ENCODE measurements at places on chromosomes 5 and 9.

- no peak for DNase-seq
These were observed 134.4 kb upstream of the EFNA5 start for GRCh38 chr5:107805166-107805565.

GRCh38 chr5:177550122-177550521, 4.2 kb downstream of the FAM193B start:
- DNase-seq = no peak

- no peak for DNase-seq
These were observed 826.8 kb downstream of the EFNA5 start for GRCh38 chr5:106843812-106844416.

GRCh38 chr5:124203303-124203702, 543.1 kb downstream of the ZNF608 start:
- no peak for DNase-seq

DNA sequence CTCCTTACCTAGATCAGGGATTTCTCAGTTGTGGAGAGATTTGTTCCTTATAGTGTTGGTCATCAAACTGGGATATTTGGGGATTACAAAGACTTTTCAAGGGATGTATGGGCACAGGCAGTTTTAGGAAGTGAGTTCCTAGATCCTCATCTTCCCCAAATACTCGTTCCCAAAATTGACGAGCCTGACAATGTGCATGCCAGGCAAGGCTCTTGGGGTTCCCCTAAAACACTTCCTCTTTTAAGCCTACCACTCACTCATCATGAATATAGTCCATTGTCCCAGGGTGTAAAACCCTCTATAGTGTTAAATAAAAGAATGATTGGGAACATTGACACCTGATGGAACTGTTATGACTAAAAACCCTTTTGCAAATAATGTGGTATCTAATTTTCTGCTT, 26.4 kb downstream of the PDCD1LG2 start:
- DNase-seq = peak; percentile 43

- DNase-seq = no peak
These were observed 339.5 kb upstream of the ZNF608 start for GRCh38 chr5:125085797-125086505.

DNA sequence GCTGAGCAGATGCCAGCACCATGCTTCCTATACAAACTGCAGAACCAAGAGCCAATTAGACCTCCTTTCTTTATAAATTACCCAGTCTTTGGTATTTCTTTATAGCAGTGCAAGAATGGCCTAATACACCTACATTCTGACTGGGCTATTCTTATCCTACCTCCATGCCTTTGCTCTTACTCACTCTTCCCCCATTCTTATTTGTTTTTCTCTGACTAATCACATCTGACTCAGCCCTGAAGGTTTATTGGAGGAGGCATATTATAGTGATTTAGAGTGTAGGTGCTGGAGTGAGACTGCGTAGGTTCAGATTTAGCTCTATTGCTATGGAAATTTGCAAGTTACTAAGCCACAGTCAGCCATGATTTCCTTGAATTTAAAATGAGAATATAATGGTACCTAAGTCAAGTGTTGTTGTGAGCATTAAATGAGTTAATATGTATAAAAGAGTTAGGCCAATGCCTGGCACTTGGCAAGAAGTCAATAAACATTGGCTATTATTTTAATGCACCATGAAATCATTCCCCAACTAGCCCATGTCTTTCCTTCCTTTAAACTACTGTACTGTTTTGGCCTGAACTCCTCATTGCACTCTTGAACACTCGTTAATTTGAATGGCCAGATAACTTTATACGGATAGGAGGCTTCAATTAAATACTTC, 531.2 kb upstream of the ZNF608 start:
- DNase-seq = no peak

DNA sequence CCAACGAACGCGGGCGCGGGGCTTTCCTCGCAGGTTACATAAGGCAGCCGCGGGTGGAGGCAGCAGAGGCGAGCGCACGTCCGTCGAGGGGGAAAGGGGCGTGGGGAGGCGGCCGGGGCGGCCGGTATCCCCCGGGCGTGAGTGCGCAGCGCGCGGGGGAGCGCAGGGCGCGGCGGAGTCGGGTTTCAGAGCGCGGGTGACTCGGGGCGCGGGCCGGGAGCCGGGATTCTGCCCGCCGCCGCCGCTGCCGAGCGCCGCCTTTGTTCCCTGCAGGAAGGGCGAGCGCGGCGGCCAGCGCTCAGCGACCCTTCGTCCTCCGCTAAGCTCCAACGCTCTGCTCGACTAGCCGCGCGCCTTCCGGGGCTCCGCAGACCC, at the start of gene COL15A1:
Gene COL15A1 (plus strand): TSS at position 226 of the 375 bp plus-strand sequence. CDS start 155 bp downstream, outside the sequence.
- no peak for DNase-seq

DNA sequence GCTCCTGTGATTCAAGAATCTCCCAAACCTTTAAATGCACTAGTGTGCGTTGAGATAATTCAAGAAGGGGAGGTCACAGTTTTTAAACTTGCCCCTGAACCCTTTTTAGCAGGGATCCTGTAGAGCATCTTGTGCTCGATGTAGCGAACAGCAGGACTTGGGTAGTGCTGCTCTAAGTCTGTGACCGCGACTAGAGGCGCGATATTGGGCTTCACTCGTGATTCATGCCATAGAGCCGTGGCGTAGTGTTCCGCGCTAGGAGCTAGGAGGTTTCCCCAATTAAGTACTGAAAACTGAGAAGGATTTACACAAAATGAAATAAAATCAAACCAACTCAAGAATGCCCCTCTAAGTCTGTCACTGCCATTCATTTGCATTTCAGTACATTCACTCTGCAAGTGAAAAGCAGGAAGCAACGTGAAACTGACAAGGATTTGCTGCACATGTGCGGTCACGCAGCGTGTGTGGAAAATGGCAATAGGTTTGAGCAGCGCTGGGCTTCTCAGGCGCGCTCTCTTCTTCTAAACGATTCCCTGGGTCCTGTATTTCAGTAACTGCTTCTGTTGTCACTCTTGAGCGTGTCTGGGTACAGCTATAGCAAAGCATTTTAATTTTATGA, 1135.9 kb upstream of the WWC1 start:
- DNase-seq = no peak

DNA sequence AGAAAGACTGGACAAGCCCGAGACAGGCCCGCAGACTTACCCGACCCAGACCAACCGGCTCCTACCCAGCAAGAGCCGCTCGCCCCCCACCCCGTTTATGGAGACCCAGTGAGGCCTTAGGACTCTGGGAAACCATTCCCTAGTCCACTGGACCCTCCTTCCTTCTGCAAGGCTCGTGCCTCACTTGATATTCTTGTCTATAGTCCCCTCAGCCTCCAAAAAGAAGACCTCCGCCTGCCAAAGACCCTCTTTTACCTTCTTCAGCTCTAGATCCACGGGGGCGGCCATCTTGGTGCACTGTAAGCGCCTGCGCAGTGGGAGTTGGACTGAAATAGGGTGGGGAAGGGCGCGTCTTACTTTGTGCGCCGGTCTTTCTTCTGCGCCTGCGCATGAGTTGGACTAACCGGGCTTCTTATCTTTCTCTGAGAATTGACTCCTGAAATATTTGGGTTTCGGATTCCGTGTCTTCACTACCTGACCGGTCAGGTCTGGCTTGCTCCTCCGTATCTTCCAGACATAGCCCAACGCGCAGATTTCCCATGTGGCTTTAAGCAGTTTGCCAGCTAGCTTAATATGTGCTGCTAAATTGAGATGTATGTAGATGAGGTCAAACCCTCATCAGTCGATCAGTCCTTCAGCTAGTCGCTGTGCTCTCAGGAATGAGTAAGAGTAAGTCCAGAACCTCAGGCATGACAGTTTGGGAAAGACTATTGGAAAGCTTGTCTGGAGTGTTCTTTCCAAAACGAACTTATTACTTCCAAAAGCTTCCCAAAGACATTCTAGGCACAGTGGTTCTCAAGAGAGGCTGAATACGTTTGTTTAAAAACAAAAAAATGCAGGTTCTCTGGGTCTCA, at the start of gene PFDN1:
Gene PFDN1 (minus strand): TSS at position 316 of the 854 bp plus-strand sequence. CDS start 28 bp downstream, at position 288.
- DNase-seq = peak; percentile 95

- no peak for DNase-seq
These were observed 266.6 kb upstream of the GAS1 start for GRCh38 chr9:87213948-87214347.

GRCh38 chr5:177023303-177023664, 788 bp downstream of the ZNF346 start:
- DNase-seq = peak; percentile 45

DNA sequence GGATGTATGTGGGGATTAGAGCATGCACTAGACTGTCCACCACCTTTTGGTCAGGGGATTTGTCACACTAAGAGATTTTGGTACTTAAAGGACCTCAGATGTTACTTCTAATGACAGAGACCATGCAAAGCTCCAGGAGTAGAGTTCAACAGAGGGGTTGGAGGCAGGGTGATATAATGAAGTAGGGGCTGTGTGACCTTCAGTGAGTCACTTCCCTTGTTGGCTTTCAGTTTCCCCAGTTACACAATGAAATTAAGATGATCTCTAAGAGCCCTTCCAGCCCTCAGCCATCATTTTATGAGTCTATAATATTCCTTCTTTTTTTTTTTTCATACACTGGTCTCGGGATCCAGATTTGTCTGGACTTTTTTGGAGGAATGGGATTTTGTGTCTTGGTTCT, 26.8 kb downstream of the GLRA1 start:
- no peak for DNase-seq

- no peak for DNase-seq
These were observed 19.4 kb upstream of the DCP2 start for GRCh38 chr5:112957036-112957808.

GRCh38 chr9:88738709-88739108, 203.7 kb downstream of the NXNL2 start:
- no peak for DNase-seq

GRCh38 chr5:72596956-72597355, 89.7 kb upstream of the ZNF366 start:
- no peak for DNase-seq

DNA sequence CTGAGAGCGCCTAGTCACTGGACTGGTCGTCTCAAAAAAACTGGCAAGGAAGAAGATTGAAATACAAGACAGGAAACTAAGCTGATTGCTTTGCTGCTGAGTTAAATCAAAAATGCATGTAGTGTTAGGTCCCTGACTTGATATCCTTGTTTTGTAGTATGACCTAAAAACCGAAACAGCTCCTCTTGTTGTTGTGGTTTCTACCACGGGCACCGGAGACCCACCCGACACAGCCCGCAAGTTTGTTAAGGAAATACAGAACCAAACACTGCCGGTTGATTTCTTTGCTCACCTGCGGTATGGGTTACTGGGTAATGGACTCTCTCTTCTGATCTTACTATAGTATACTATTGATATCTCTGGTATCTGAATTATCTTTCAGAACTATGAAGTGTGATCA, 4.3 kb downstream of the MTRR start:
- DNase-seq = no peak

DNA sequence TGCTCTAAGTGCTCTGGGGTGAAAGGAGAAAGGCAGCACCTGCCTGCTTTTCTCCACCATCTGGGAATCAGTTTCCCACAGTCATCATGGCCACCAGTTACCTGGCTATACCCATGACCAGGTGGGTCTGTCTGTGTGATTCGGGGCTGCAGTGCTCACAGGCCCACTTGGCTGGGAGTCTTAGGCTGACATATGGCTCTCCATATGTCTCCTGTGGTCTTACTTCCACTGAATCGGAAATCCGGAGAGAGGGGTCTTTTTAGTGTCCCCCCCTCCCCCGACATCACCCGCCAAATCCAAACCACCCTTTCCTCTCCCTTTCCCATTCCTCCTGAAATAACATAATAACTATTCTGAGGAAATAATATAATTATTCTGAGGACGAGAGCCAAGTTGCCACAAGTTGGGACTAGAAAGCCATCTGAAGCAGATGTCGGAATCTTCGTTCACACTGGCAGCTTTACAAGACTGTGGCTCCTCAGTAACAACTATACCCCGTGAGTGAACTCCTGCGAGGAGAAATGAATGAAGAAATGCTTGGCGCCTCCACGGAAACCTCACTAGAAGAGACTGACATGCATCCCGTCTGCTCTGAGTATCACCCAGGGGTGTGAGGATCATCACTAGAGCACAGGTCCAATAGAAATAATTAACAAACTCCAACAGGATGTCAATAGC, 143.4 kb downstream of the MYO10 start:
- DNase-seq = no peak

- no peak for DNase-seq
These were observed 22.9 kb downstream of the OR2V2 start for GRCh38 chr5:181170237-181170825.

DNA sequence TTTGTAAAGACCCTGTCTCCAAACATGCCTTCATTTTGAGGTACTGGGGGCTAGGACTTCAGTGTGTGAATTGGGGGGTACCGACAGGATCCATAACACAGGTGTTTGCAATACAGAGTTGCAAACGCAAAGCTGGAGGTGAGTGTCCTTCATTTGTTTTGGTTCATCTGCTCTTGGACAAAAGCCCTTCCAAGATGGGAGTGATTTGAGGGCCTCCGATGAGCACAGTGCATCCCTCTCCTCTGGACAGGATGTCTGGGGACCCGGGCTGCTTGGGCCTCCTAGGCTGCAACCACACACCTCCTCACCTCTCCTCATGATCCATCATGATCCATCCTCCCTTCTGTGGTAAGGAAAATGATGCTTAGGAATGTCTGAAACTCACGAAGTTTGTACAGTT, 23.8 kb downstream of the FGD3 start:
- DNase-seq = no peak

- no peak for DNase-seq
These were observed 130.2 kb upstream of the FSTL4 start for GRCh38 chr5:133742431-133742988.

DNA sequence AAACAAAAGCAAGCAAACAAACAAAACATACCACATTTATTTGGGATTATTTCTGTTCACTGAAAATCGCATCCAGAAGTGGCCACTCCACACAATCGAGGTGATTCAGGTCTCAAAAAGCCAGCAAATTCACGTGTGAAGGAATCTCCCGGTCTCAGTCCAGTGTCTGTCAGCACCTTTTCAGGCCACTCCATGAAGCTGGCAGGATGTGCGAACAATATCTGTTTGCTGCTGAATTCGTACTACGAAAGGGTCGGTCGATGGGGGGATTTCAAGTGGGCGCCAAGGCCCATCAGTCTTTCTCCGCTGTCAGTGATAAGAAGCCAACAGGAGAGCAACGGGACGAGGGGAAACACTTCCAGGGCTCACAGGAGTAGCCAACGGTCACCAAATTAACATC, 505.1 kb downstream of the IRX1 start:
- DNase-seq = no peak

- no peak for DNase-seq
These were observed 183.1 kb downstream of the TRIO start for GRCh38 chr5:14326035-14326903.

- DNase-seq = no peak
These were observed 174.8 kb downstream of the COL23A1 start for GRCh38 chr5:178415353-178415752.

- no peak for DNase-seq
These were observed 265.9 kb upstream of the NR4A3 start for GRCh38 chr9:99555792-99556191.

- DNase-seq = no peak
These were observed 560.7 kb downstream of the PSAT1 start for GRCh38 chr9:78857373-78858225.

- DNase-seq = no peak
These were observed 29.9 kb downstream of the SPACA9 start for GRCh38 chr9:132908635-132909034.
